Effector memory CD8-positive, alpha-beta T cell (primary cell): ENCODE measurements at places on chromosomes 3 and 15.
A peak's percentile ranks its signal among the peaks of the same experiment; 100 is the strongest.

DNA sequence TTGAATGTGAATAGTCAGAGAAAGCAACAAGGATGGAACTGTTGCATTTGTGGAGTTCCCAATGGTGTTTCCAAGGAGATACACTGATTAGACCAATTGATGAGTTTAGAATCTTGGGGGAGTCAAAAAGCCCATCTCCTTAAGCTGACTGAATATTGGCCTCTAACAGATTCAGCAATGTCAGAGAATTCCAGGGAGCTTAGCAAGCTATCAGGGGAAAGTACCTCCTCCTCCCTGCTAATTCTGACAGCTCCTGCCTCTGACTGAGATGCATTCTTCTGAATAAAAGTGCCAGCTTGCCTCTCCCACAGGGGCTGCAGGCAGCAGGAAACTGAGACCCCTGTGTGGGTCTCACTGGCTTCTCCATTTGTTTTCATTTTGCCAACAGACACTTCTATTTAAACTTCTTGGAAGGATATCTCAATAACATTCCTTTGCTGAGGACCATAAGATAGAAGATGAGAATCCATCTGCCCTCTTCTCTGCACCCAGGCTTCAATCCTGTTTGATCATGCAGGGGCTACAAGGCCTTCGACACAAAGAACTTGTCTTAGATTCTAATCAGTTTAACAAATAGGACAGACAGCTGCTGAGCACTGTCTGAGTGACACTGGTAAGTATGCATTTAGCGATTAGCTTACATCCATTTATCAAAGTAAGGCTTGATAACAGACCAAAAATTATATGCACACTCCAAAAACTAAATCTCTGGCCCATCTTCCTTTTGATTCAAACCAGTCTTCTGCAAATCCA lies 1080.8 kb downstream of the TUSC7 start:
- DNase-seq = no peak

- no peak for DNase-seq
Observed at GRCh38 chr3:172159376-172159775, 120.0 kb downstream of the FNDC3B start.

DNA sequence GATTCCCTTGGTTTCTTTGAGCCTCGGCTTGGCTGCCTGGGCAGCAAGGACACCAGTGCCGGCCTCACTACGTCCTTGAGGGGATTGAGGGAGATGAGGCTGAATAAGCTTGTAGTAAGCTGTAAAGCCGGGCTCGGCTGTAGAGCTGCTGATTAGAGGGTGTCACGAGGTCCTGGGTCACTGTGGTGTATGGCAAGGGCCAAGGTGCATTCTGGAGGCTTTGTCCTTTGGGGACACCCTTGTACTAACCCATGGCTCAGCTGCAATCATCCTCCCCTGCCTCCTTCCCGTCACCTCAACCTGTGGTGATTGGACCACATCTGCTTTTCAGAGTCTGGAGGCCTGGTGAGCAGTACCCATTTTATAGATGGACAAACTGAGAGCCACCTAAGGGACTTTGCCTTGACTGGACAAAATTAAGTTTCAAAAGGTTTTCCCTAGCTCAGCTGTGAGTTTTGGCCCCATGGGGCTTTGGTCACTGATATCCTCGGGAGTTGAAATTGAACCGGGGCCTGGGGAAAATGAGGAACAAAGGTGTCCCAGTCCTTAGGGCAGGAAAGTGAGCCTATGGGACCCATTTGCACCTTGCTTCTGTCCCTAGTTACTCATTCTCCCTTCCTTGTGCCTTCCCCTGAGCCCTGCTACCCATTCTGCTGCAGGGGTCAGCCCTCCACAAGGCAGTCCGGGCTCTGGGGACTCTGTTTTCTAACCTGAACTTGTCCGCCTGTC lies 2.4 kb downstream of the SLC6A6 start:
- DNase-seq = no peak

DNA sequence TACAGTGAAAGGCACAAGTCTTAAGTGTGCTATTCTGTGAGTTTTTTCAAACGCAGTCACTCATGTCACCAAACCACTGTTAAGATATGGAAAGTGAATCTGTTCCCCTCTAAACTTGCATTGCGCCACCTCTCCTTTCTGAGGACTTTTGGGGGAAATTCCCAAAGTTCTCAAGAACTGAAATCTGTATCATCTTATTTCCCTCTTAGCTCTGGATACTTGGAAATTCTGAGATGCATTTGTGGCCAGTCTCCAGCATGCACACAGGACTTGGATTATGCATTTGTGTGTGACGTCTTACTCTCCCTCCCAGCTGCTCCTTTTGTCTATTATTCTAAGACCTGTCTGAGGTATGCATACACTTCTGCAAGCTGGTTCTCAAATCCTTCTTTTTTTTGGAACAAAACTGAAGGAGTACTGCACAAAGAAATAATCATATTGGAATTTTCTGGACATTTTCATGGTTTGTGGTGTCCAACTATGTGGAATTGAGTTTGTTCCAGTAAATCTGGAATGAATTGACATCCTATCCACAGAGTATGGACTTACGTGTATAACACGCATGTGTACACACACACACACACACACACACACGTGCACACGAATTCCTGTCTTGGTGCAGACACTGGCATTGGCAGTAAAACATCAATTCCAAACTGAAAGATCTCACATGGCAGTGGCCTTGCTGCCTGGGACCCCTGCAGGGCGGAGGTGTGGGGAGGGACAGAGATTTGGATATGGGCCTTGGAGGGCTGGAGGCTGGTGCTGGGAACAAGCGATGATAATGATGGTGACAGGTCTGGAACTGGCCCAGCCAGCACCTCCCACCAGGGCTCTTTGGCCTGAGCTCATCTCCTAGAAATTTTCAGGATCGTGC lies 8.2 kb upstream of the LCTL start:
- DNase-seq = no peak

GRCh38 chr3:185632996-185633395 lies 46.9 kb downstream of the SENP2 start:
- DNase-seq = no peak

GRCh38 chr15:97972366-97972765 lies 11.9 kb downstream of the ARRDC4 start:
- DNase-seq = no peak

DNA sequence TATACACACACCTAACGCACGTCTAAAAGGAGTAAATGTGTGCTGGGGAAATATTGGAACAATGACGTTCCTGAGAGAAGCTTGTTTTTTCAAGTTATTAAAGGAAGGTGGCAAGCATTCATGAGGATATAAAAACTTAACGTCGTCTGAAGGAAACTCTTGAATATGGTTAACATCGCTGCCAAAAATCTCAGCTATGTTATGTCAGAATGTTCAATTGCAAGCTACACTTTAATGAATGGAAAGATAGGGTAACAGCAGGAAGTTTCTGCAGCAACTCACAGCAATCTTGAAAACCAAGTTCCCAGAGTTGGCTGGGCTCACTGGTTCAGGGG lies 54.3 kb upstream of the MEF2A start:
- DNase-seq = no peak

- DNase-seq = no peak
Observed at GRCh38 chr3:54593653-54594052, 334.2 kb downstream of the LRTM1 start.

DNA sequence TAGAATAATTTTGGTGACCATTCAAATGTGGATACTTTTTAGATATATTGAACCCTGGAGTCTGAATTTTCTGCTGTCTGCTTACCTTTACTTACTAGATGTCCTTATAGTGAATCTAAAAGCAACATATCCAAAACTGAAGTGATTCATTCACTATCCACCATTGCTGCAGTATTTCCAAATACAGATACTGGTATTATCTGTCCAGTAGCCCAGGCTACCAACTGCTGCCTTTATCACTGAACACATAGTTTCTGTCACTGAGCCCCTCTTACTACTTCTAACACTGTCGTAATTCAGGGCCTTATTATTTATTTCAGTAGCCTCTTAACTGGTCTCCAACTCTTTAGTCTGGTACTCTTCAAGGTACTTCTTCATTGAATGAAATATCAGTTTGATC lies 49.2 kb downstream of the SLMAP start:
- DNase-seq = no peak

- no peak for DNase-seq
Observed at GRCh38 chr3:69251078-69251805, 128.8 kb upstream of the LMOD3 start.

DNA sequence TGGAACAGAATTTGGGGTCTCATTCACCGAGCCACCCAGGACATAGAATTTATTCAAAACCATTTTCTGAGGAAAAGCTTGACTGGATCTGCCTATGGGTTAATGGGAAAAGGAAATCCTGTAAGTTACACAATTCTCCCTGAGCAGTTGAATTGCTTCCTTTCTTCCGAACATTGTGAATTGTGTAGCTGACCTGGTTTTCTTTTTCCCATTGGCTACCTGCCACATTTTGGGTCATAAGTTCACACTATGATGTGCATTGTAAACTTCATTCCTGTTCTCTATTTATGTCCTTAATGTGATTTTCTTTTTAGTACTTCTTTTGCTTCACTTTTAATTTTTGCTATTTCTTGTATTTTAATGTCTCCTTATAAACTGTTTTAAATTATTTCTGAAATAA lies 386.0 kb upstream of the LRRC3B start:
- DNase-seq = no peak

DNA sequence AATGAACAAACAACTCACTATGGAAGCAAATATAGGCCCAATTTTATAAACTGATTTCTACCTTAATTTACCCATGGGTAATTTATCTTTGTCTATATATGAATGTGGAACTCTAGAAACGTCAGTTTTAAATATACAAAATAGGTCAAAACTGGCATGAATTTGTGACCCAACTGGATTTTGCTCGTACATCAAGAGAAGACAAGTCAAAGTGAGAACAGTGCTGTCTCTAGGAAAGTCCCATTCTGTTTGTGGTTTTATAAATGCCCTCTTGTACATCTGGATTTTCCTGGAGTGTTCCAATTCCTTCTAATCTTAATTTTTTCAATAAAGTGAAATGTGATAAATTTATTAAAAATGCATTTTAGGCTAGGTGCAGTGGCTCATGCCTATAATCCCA lies 50.2 kb upstream of the ABHD10 start:
- no peak for DNase-seq

- no peak for DNase-seq
Observed at GRCh38 chr3:69772152-69772867, 33.0 kb downstream of the MITF start.

- DNase-seq = no peak
Observed at GRCh38 chr15:65476903-65477302, 40.6 kb downstream of the DPP8 start.

- no peak for DNase-seq
Observed at GRCh38 chr15:58701376-58701775, 48.1 kb downstream of the ADAM10 start.

- DNase-seq = no peak
Observed at GRCh38 chr3:17772556-17772955, 30.1 kb upstream of the TBC1D5 start.

DNA sequence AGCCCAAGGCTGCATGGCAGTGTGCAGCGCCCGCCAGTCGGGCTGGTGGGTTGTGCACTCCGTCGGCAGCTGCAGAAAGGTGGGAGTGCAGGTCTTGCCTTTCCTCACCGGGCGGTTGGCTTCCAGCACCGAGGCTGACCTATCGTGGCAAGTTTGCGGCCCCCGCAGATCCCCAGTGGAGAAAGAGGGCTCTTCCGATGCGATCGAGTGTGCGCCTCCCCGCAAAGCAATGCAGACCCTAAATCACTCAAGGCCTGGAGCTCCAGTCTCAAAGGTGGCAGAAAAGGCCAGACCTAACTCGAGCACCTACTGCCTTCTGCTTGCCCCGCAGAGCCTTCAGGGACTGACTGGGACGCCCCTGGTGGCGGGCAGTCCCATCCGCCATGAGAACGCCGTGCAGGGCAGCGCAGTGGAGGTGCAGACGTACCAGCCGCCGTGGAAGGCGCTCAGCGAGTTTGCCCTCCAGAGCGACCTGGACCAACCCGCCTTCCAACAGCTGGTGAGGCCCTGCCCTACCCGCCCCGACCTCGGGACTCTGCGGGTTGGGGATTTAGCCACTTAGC lies 4.3 kb downstream of the ISL2 start:
- DNase-seq = peak; percentile 43

- DNase-seq = no peak
Observed at GRCh38 chr3:64291956-64292355, 66.7 kb upstream of the PRICKLE2 start.

- DNase-seq = no peak
Observed at GRCh38 chr3:58025837-58026569, 17.8 kb downstream of the FLNB start.

GRCh38 chr15:48222627-48223026 lies 16.5 kb downstream of the SLC12A1 start:
- DNase-seq = no peak
